ENCODE measurements at places on chromosomes 11 and 22.

DNA sequence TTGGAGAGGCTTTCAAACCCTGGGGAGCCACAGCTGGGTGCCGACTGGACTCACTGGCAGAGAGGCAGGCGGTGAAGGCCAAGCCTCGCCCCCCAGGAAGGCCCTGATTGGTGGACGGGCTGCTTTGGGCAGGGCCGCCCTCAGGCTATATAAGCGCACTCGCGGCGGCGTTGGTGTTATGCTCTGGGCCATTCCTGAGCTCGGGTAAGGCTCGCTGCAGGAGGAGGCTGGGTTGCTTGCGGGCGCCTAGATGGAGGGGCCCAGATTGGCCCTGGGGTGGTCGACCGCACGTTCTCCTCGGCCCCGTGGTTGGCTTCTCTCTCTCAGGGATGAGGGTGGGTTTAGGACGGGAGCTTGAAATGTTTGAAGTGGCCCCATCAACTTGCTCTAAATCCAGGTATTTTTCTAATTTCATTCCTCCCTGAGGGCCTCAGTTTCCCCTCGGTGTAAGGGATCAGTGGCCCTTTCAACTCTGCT, at the start of gene SPDYC:
Gene SPDYC, plus strand, starts transcription at position 176 of the 477 bp plus-strand sequence. CDS start 1,125 bp downstream, outside the sequence.
- no peak for DNase-seq

DNA sequence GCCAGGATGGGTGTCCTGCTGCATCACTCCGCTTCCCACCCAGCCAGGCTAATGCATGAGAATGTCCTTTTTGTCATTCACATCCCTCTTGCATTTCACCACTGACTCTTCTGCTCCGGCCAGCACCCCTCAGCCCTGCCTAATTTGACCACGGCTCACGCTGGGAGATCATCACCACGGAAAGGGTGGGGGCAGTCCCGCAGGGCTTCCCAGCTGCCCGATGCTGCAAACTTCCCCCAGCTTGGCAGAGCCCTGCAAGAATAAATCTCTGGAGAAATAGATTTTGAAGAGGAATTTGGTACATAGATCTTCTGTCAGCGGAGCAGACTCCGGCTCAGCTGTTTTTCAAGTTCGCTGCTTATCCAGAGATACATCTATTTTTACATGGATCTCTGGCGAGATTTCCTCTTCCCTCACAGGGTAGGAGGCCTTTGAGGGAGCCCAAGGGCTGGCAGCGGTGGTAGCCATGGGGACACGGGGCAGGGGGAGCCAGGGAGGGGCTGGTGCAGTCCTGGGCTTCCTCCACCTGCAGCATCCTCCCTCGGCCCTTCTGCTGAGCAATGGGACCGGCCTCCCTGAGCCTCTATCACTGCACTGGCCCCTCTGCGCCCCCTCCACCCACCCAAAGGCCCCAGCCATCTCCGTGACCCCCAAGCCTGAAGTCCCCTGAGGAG, 62.6 kb downstream of the BUD13 start:
- DNase-seq, result no peak

DNA sequence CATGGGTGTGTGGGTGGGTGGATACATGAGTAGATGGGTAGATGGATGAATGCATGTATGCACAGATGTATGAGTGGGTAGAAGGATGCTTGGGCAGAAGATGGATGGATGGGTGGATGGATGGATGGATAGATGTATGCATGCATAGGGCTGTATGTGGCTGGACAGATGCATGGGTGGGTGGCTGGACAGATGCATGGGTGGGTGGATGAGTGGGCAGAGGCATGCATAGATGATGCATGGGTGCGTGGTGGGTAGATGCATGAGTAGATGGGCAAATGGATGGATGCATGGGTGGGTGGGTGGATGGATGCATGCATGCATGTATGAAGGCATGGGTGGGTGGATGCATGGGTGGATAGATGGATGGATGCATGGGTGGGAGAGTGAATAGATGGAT, 6.8 kb upstream of the CD248 start:
- DNase-seq, result no peak

- no peak for DNase-seq
Measured at GRCh38 chr11:75200531-75200930, 40.0 kb upstream of the TPBGL start.

DNA sequence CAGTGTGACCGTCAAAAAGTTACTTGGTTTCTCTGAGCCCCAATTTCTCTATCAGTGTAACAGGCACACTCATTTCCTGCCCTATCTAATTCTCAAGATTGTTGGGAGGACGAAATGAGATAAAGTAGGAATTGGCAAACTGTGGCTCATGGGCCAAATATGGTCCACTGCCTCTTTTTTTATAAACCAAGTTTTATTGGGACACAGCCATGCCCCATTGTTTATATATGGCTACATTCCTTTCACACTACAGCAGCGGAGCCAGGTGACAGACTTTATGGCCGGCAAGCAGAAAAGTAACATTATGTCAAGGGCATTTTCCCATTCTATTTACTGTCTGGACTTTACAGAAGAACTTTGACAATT, 116.7 kb upstream of the TIMP3 start:
- DNase-seq, result no peak

GRCh38 chr11:34128824-34129223, 23.4 kb downstream of the NAT10 start:
- no peak for DNase-seq

GRCh38 chr11:79021601-79022000, 419.2 kb downstream of the TENM4 start:
- no peak for DNase-seq

- no peak for DNase-seq
Measured at GRCh38 chr11:27863637-27864036, 163.4 kb upstream of the BDNF start.

- DNase-seq, result no peak
Measured at GRCh38 chr11:9815486-9816136, 151.7 kb downstream of the SWAP70 start.
